ENCODE measurements at places on chromosomes 3 and 15. TPM values are rescaled to one million over a fixed set of nuclear protein-coding genes. Genes with fewer than 3 reads are reported as not detected.

Gene CHRD
- 0.21 TPM for total RNA-seq

Gene CASR
- total RNA-seq = not detected

Gene METTL6
- total RNA-seq = 28.3 TPM

Gene CFAP100
- total RNA-seq = not detected

Gene DUOXA2
- total RNA-seq = not detected

Gene TMC3
- total RNA-seq = not detected

Gene C15orf62
- not detected for total RNA-seq

Gene THBS1
- 64.6 TPM for total RNA-seq

Gene LRRC34
- not detected for total RNA-seq

Gene IGDCC3
- 0.19 TPM for total RNA-seq

Gene NEDD4
- total RNA-seq = 96.6 TPM

Gene RLBP1
- not detected for total RNA-seq

Gene CHL1
- not detected for total RNA-seq

Gene FYCO1
- 6.5 TPM for total RNA-seq

Data from A549 treated with dexamethasone at 1 μM for 4 hours (cell line).